ENCODE measurements at places on chromosomes 6 and 20. TPM values are rescaled to one million over a fixed set of nuclear protein-coding genes. Genes with fewer than 3 reads are reported as not detected.
A peak's percentile ranks its signal among the peaks of the same experiment; 100 is the strongest.

DNA sequence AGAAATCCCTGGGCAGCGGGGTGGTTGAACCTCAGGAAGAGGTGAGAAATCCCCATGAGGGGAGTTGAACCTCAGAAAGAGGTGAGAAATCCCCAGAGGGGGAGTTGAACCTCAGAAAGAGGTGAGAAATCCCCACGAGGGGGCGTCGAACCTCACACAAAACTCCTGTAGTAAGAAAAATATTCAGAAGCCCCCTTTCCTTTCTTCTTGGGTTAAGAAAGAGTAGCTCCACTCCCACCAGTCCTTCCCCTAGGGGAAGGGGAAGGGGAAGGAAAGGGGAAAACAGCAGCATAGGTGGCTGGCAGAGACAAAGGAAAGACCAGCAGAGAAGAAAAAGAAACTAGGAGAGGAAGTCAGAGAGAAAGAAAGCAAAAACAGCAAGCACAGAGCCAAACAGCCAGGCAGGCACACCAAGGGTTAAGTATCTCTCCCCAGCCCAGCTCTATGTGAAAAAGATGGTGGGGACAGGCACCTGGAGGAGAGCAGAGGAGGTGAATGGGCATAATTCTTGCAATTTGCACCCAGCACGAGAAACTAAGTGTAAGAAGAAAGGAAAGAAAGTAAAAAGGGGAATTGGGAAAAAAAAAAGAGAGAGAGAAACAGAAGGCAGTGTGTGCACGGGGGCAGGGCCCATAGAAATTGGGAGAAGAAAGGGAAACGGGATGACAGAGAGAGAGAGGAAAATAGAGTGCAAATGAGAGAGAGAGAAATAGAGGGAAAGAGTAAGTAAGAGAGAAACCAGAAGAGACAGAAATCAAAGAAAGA, 88.2 kb downstream of the PLG start:
- no peak overlapping the region for H3K27ac ChIP-seq
- H3K27me3 ChIP-seq, result no peaks in the 10 kb centered on the region
- no peak overlapping the region for H3K4me3 ChIP-seq
- no peak for DNase-seq

The PSORS1C2 gene
- total RNA-seq, result not detected

- H3K4me3 ChIP-seq, result no peak overlapping the region
- H3K27me3 ChIP-seq, result no peaks in the 10 kb centered on the region
- DNase-seq, result no peak
- no peaks in the 10 kb centered on the region for H3K36me3 ChIP-seq
Measured at GRCh38 chr20:54113566-54113965, 43.2 kb upstream of the BCAS1 start.

GRCh38 chr6:48567016-48567415, 456.0 kb upstream of the PTCHD4 start:
- H3K36me3 ChIP-seq, result no peaks in the 10 kb centered on the region
- H3K4me3 ChIP-seq, result no peak overlapping the region
- H3K27ac ChIP-seq, result no peak overlapping the region
- DNase-seq, result no peak

- H3K27ac ChIP-seq, result no peak overlapping the region
- peaks cover 24% of the 10 kb centered on the region for H3K4me1 ChIP-seq
- no peaks in the 10 kb centered on the region for H3K36me3 ChIP-seq
- no peak overlapping the region for H3K4me3 ChIP-seq
- H3K27me3 ChIP-seq, result no peaks in the 10 kb centered on the region
- DNase-seq, result no peak
Measured at GRCh38 chr6:20170455-20171148, 41.7 kb downstream of the MBOAT1 start.

GRCh38 chr6:34174846-34175399, 29.0 kb upstream of the GRM4 start:
- H3K36me3 ChIP-seq, result no peaks in the 10 kb centered on the region
- H3K27ac ChIP-seq, result no peak overlapping the region
- H3K27me3 ChIP-seq, result no peaks in the 10 kb centered on the region
- H3K4me3 ChIP-seq, result no peak overlapping the region

- no peaks in the 10 kb centered on the region for H3K27me3 ChIP-seq
- H3K27ac ChIP-seq, result no peak overlapping the region
- no peak for DNase-seq
- no peaks in the 10 kb centered on the region for H3K36me3 ChIP-seq
- peaks cover 9% of the 10 kb centered on the region for H3K4me1 ChIP-seq
- H3K4me3 ChIP-seq, result no peak overlapping the region
Measured at GRCh38 chr6:104684911-104685415, 174.8 kb downstream of the HACE1 start.

GRCh38 chr20:23446505-23446904, 6.2 kb downstream of the CST11 start:
- no peaks in the 10 kb centered on the region for H3K36me3 ChIP-seq
- DNase-seq, result no peak
- peaks cover 7% of the 10 kb centered on the region for H3K4me1 ChIP-seq
- H3K27ac ChIP-seq, result no peak overlapping the region

DNA sequence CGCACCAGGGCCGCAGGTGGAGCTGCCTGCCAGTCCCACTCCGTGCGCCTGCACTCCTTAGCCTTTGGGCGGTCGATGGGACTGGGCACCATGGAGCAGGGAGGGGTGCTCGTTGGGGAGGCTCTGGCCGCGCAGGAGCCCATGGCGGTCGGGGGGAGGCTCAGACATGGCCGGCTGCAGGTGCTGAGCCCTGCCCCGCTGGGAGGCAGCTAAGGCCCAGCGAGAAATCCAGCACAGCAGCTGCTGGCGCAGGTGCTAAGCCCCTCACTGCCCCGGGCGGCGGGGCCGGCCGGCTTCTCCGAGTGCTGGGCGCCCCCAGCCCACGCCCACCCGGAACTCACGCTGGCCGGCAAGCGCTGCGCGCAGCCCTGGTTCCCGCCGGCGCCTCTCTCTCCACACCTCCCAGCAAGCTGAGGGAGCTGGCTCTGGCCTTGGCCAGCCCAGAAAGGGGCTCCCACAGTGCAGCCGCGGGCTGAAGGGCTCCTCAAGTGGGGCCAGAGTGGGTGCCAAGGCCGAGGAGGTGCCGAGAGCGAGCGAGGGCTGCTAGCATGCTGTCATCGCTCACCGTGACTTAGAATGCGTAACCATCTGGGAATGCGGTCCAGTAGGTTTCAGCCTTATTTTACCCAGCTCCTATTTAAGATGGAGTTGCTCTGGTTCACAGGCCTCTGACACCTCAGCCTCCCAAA, 77.3 kb downstream of the C6orf52 start:
- H3K27me3 ChIP-seq, result no peaks in the 10 kb centered on the region
- DNase-seq, result no peak
- H3K36me3 ChIP-seq, result no peaks in the 10 kb centered on the region
- no peaks in the 10 kb centered on the region for H3K4me1 ChIP-seq
- H3K4me3 ChIP-seq, result no peak overlapping the region
- H3K27ac ChIP-seq, result no peak overlapping the region

The COL19A1 gene
- 0.55 TPM for total RNA-seq

GRCh38 chr6:110874880-110875547, 429 bp downstream of the AMD1 start:
- H3K27me3 ChIP-seq, result no peaks in the 10 kb centered on the region
- peak; percentile 29 for DNase-seq
- H3K4me1 ChIP-seq, result peaks cover 34% of the 10 kb centered on the region
- peak overlapping the region; percentile 89 for H3K27ac ChIP-seq

GRCh38 chr6:170584954-170585498, 589 bp upstream of the PDCD2 start:
- DNase-seq, result no peak
- peak overlapping the region; percentile 65 for H3K4me3 ChIP-seq
- peaks cover 2% of the 10 kb centered on the region for H3K27me3 ChIP-seq
- H3K4me1 ChIP-seq, result peaks cover 9% of the 10 kb centered on the region
- H3K27ac ChIP-seq, result peak overlapping the region; percentile 82
- no peaks in the 10 kb centered on the region for H3K36me3 ChIP-seq

GRCh38 chr6:49556429-49556837, 6.0 kb downstream of the C6orf141 start:
- H3K36me3 ChIP-seq, result no peaks in the 10 kb centered on the region
- DNase-seq, result no peak
- H3K4me1 ChIP-seq, result peaks cover under 1% of the 10 kb centered on the region
- H3K27ac ChIP-seq, result no peak overlapping the region
- no peaks in the 10 kb centered on the region for H3K27me3 ChIP-seq

- peaks cover 4% of the 10 kb centered on the region for H3K4me1 ChIP-seq
- H3K27ac ChIP-seq, result no peak overlapping the region
Measured at GRCh38 chr20:34904202-34904621, 27.8 kb downstream of the ACSS2 start.

DNA sequence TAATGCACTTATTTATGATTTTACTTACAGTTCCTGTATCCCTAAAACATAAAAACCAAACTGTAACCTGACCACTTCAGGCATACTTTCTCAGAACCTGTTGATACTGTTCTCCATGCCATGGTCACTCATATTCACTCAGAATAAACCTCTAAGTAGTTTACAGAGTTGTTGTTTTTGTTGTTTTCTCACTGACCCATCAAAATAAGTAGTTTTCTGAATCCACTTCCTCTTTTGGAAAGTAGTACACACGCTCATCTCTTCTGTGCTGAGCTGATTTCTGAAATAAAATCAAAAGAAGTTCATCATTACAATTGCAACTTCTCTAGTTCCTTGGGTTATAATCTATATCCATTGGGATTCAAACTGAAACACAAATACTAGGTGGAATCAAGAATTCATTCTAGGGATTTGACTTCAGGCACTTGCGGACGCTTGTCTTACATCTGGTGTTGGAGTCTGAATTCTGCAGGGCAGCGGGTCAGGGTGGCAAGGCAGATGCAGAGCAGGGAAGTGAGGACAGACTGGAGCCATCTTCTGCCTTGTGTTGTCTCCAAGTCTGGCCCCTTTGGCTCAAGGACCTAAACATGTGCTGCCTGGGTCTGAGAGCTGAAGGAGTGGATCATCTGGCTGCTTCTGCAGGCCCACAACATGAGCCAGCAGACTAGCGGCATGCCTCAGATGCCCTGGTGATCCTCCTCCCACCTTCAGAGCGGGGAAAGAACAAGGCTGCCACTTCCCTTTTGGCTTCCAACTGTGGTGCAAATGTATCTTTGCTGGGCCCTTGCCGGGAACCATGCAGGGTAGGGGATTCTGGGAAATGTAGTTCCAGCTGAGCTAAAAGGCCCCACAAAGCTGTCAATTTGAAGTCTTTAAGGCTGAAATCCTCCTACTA, 167.9 kb upstream of the MYLIP start:
- H3K4me1 ChIP-seq, result peaks cover 2% of the 10 kb centered on the region
- no peak for DNase-seq
- no peak overlapping the region for H3K4me3 ChIP-seq
- no peaks in the 10 kb centered on the region for H3K36me3 ChIP-seq
- H3K27ac ChIP-seq, result no peak overlapping the region

DNA sequence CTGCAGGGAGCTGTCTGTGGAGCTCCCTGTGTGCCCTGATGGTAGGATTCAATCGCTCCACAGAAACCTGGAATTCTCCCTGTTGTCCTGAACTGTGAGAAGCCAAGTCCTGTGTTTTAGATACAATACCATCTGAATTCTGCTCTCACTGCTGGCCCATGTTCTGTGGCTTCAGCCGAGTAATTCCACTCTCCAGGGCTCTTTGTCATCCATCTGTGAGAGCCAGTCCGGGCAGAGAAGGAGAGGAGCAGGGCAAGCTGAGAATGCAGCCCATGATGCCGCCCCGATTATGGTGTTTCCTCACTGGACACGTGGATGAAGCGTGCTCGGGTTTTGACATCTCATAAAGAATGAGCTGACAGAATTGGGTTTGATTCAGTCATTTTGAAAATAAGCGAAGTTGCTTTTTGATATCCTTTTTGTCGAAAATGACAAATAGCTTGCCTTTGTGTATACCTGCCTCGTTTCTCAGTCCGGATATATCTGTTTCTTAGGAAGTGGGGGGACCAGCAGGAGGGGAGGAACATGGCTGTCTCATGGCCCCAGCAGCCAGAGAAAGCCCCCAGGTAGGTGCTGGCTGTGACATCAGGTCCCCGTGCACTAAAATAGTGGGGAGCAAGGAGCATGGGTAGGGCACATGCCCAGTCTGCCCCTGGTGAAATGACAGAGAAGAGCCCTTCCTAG, 8.2 kb upstream of the CD93 start:
- H3K36me3 ChIP-seq, result no peaks in the 10 kb centered on the region
- DNase-seq, result no peak
- no peak overlapping the region for H3K4me3 ChIP-seq
- H3K27me3 ChIP-seq, result no peaks in the 10 kb centered on the region
- no peak overlapping the region for H3K27ac ChIP-seq
- H3K4me1 ChIP-seq, result no peaks in the 10 kb centered on the region

DNA sequence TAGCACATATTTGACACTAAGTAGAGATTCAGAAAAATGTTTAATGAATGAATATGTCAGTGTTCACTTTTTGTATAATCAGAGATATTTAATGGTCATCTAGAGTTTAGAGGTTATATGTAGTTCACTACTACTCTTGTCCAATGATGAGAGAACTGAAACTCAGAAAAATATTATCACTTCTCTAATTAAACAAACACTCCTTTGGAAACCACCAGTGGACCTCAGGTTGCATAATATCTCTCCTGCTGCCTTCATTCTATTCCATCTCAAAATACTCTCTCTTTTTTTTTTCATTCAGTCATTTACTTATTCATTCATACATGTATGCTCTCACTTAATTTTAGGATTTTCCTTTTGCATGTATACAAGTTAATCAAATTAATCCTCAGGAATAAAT, 423.1 kb upstream of the RNF217 start:
- H3K4me1 ChIP-seq, result no peaks in the 10 kb centered on the region
- no peak overlapping the region for H3K27ac ChIP-seq
- no peak overlapping the region for H3K4me3 ChIP-seq
- no peak for DNase-seq
- H3K36me3 ChIP-seq, result no peaks in the 10 kb centered on the region

DNA sequence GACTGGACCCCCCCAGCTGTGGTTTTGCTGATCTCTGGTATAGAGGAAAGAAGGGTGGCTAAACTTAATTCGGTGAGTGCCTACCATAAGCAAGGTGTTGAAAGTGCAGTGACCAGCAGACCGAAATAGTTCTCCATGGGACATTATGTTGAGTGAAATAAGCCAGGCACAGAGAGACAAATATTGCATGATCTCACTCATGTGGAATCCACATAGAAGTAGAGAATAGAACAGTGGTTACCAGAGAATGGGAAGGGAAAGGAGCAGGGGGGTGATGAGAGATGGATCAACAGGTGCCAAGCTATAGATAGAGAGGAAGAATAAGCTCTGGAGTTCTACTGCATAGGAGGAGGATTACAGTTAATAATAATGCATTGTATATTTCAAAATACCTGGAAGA, 9.7 kb upstream of the GCNT2 start:
- no peaks in the 10 kb centered on the region for H3K27me3 ChIP-seq

DNA sequence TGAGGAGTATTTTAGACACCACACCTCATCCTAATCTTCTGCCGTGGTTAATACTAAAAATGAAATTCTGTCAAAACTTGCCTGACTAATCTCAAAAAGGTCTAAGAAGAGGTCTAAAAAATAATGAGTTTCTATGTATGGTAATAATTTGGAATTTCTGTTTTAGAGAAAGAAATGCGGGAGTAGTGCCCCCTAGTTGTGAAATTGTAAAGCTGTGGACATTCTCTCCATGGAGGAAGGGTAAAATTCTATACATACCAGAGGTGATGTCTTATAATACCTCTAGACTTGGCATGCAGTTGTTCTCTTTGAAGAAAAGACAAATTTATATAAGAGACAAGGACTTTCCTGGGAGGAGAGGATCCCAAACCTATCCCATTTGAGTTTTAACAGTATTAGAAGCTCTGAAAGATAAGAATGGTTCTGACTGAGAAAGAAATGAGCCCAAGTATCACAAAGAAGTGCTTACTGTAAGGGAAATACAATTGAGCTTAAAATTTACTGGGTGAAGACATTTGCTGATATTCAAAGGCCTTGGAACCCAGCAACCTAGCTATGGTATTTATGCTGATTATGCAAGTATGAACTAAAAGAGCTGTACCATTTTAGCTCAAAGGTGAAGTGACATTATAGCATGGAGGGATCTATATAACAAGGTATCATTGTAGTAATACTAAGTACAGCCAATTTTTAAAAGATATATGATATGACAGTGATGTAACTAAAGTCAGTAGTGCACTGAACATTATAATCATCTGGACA, 5.1 kb upstream of the EPHA7 start:
- DNase-seq, result no peak
- H3K4me3 ChIP-seq, result no peak overlapping the region
- H3K27ac ChIP-seq, result no peak overlapping the region
- no peaks in the 10 kb centered on the region for H3K36me3 ChIP-seq
- H3K27me3 ChIP-seq, result peaks cover 4% of the 10 kb centered on the region

All from T-cell (primary cell).